ENCODE measurements at places on chromosomes 4 and X.

DNA sequence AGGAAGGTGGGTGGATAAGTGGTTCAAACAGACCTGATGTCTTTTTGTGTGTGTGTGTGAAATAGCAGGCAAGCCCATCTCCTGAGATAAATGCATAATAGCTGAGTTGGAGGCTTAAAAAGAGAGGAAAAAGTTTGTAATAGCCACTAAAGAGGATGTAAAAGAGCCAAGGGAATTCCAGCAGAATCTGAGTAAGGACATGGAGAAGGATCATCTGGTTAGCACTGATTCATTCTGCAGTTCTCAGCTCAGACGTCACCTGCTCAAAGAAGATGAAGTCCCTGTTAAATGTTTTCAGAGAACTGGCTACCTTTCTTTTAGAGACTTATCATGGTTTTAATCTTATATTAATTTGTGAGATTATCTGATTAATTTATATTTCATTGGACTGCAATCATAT lies 21.0 kb upstream of the IL13RA2 start:
- DNase-seq: no peak

GRCh38 chrX:56762707-56763555 lies 33.9 kb downstream of the NBDY start:
- no peak for DNase-seq

DNA sequence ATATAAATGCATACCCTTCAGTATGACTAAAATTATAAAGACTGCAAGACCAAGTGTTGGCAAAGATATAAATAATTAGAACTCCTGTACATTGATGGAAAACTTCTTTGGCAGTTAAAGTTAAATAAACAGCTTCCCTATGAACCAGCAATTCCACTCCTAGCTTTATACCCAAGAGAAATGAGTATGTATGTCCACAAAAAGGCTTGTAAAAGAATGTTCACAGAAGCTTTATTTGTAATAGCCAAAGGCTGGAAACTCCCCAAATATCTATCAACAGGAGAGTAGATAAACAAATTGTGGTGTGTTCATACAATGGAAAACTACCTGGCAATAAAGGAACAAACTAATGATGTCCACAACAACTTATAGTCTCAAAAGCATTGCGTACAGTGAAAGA lies 184.8 kb downstream of the AMELX start:
- no peak for DNase-seq

DNA sequence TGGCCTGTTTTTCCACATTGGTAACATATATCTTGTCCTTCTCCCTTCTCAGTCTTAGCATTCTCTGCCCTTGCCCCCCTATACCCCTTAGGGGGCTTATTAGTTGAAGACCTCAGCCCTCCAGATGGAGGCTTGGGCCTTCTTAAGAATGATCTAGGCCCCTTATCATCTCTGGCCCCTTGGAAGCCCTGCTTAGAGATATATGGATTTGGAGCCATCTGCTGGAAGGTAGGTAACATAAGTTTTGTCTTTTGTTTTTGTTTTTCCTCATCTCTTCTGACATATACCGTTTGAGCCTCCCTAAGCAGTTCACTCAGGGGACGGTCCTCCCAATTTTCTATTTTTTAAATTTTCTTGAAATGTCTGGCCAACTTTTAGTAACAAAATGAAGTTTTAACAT lies 48.3 kb upstream of the NAP1L2 start:
- no peak for DNase-seq

DNA sequence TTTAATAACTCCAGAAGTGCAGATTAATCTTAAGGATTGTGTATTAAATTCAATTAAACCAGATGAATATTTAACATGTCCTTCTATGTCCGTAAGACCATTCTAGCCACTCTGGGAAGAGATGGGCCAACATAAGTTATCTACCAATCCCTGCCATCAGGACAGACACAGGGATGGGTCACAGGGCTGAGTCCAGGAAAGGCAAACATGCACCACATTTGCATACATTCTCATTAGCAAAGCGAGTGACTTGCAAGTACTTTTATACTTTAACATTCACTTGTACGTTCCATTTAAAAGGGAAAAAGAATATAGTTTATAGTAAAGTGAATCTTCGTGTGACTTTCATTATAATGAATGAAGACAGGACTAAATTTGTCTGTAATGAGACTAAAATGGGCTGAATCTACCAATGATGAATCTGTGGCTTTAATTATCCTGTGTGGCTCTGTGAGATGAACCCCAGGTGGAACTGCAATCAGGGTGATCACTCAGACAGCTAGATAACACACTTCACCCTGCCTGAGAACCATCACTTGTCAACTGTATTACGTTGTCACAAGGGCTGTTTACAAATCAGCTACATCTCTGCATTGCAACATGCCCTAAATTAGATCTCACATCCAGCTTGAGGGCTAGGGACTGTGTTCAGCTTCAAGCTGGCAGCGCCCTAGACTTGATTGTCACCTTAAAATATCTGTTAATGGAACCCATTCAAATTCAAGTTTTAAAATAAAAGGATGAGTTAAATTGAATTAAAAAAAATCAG lies 77.2 kb downstream of the SH3KBP1 start:
- no peak for DNase-seq

DNA sequence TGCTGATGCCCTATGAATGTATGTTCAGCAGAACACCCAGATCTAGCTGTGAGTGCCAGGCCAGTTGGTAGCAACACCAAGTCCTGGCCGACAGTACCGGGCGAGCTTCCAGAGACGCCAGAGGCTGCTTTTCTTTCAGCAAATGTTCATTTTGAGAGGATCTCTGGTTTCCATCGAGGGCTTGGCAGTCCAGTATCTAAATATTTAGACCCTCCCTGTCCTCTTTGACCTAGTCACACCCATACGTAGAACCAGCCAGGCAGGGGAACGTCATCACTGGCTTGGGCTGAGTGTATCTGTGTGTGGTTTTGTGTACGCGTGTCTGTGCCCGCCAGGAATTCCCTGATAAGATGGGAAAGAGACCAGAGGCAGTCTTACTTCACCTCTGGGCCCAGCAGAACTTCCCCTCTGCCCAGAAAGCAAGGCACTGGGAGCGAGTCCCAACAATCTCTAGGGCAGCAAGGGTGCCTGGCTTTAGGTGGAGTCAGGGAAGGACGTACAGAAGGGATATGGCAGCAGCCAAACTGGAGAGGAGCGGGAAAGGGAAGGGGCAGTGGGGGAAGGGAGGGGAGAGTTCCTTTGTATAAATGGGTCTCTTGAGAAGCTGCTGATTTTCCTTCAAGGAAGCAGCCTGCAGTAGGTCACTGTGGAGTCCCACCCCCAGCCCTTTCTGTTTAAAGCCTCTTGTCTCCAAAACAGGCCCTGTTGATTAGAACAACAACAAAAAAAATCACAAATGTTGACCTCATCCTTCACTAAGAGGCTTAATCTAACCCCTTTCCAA lies 15.0 kb upstream of the ELF4 start:
- peak; percentile 70 for DNase-seq

DNA sequence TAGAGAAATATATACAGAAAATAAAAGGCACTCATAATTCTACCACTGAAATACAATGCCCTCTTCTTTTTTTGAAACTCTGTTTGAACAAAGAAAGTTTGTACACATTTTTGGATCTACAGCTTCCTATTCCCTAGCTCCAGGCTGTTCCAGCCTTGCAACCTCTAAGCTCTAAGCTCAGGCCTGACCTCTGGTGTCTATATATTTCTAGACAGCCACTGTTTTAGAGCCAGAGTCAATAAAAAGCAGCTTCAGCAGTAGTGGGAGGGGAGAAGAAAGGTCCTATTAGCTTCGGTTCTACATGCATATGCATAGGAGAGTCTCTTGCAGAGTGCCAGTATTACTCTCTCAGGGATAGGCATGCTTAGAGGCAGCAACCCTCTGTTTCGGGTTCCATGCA lies 39.7 kb downstream of the CLDN2 start:
- DNase-seq: no peak

DNA sequence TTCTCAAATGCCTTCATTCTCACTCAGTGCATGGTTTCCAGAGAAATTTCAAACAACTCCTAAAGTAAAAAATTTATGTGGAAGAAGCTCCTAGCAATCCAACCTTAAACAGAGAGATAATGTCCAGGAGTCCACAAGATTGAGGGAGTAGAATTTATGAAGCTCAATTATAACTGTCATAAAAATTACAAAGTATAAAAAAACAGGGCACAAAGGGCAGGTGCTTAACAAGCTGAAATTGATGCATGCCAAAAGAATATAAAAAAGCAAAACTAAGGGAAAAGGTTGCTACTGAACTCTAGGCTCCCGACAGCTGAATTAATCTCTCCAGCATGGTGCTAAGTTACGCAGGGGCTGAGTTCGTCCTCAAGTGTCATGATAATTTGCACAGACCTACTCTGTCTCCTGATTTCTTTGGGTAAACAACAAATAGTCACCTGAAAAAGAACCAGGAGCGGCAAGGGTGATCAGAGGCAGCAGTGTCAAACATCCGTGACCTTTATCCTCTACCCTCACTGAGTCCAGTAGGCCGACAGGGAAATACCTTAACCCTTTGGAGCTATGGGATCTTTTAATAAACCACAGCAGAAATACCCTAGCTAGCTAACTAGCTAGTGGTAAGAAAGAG lies 47.2 kb upstream of the RELL1 start:
- DNase-seq: no peak

- no peak for DNase-seq
Measured at GRCh38 chr4:124065936-124066335, 646.6 kb downstream of the ANKRD50 start.

DNA sequence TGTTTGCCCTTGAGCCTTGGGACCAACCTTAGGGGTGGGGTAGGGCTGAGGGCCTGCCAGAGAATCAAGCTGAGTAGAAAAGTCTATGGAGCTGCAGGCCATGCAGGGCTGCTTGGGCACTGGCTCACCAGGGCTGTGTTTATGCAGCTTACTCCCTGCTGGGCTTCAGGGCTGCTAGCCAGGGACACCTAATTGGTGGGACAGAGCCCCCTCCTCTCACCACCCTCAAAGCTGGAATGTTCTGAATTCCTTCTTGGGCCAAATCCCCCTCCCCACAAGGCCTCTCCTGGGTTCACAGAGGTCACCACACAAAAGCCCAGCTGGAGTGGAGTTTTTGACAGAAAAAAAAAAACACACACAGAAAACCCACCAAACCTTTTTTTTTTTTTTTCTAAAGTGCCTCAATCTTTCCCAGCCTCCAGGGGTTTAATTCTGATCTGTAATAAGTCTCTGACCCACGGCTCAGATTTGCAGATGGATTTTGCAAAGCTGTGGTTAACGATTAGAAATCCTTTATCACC lies at the start of gene CLDN2:
TSS of gene CLDN2 (plus strand) at position 471 of the 521 bp plus-strand sequence. CDS start 7,827 bp downstream, outside the sequence.
- no peak for DNase-seq

DNA sequence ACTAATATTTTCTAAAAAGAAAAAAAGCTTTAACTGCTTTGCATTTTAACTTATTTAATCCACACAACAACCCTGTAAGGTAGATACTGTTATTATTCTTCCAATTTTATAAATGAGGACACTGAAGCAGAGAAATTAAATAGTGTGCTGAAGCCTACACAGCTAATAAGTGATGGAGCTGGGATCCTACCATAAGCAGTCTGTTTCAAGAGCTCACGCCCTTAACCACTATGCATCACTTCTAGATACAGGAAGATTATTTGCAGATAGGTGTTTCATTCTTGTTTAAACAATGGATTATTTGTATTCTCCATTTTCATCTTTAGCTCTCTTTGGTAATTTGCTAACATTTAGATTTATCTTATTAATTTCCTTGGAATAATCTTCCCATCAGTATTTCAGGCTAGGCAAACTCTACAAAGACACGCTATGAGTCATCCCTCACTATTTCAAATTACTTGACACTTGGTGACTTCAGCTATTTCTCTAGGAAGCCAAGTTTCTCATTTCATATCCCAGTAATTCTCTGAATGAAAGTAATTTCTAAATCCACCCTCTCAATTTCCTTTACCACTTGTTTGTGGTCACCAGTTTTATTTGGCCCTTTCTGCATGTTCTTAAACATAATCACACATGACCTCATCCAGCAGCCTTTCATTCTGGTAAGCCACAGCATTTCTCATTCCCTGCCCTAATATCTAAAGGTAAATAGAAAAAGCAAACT lies 67.3 kb downstream of the ASB9 start:
- no peak for DNase-seq

DNA sequence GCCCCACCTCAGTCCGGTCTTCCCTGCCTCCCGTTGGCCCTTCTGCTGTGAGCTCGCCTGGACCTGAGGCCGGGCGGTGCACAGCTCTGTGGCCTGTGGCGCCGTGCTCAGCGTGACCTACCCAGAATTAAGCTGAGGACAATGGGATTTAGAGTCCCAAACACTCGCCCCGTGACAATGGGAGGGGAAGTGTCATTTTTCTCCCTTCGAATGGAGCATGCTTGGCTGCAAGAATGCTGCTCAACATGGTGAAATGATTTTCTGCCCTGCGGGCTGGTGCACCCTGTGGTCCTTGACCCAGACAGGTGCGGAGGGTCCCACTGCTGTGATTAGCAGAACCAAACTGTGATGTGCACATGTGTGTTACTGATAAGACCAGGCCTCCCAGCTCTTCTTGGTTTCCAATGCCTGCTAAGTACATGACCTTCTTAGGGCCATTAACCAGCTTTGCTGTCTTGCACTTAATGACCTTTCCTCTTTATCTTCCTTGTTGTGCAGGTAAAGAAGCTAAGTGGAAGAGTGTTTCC lies 772 bp downstream of the EOLA1 start:
- DNase-seq: no peak

- DNase-seq: no peak
Measured at GRCh38 chr4:165707128-165707527, 165.9 kb upstream of the TLL1 start.

DNA sequence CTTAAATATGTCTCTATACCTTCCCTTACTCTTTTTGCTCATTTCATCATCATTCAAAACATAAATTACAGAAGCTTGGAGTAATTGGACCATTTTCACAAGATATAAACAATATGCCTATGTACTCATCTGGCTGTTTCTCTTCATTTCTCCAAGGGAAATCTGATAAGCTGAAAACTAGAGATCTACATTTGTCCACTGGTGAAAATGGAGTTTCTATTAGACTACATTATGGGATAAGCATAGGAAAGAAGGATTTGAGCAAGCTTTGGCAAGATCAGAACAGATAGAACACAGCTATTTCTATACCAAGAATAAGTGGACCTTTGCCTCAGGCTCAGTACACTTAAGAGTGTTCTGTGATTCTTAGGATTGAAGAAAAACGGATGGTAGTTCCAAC lies 404.4 kb downstream of the GASK1B start:
- DNase-seq: no peak

- no peak for DNase-seq
Measured at GRCh38 chrX:136214551-136214950, 36.6 kb downstream of the MAP7D3 start.

DNA sequence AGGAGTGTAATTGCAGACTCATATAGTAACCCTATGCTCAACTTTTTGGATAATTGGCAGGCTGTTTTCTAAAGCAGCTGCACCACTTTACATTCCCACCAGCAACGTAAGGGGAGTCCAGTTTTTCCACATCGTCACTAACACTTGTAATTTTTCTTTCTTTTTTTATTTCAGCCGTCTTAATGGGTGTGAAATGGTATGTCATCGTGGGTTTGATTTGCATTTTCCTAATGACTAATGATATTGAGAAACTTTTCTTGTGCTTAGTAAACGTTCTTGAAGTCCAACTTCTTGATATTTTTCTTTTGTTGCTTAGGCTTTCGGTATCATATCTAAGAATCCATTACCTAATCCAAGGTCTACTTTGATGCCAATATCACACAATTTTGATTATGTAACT lies 95.3 kb upstream of the IL1RAPL1 start:
- no peak for DNase-seq

GRCh38 chrX:140355922-140356321 lies 148.9 kb downstream of the SOX3 start:
- no peak for DNase-seq
